Fibroblast of upper back skin (primary cell): ENCODE measurements at places on chromosomes 16 and 17.

DNA sequence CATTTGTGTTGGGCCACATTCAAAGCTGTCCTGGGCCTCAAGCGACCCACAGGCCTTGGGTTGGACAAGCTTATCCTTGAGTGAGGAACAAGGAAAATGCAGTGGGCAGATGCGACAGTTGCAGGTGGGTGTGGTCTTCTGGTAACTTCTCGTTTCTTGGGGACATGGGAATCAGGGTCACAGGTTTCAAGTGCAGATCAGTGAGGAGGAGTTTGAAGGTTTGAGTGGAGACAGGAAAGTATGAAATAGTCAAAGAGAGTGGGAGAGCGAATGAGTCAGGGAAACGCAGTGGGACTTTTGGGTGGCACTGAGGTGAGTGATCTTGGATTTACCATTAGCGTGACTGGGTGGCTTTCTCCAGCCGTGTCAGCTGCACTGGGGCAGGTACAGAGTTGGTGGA lies 15.4 kb upstream of the CCL22 start:
- DNase-seq = no peak

DNA sequence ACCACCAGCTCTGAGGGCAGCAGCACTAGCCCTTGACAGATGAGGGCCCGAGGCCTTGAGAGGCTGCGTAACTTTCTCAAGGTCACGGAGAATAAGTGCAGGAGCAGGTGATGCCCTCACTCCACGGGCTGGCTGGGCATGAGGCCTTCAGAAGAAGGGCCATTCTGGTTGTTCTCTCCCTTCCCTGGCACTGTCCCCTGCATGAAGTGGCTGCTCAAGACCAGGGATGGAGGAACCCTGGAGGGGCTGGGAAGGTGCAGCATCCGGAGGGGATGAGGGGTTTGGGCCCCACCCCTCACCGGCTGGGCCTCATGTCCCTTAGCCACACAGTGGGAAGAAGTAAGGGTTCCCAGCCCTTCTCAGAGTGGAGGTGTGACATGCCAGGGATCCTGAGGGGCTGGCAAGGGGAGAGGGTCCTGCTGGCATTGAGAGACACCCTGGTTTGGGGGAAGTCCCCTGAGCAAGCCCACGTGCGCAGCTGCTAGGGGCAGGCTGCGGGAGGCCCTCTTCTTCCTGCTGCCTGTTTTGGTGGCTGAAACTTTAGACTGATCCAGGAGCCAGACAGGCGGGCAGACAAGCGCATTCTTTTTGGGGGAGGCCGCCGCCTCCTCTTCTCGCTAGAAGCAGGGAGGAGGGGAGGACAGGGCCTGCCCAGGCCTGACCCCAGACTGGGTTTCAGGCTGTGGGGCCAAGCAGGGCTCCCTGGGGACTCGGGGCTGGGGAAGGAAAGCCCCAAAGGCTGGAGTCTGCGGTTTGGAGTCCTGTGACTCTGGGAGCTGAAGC lies 74.0 kb downstream of the N4BP1 start:
- DNase-seq = peak; percentile 86

DNA sequence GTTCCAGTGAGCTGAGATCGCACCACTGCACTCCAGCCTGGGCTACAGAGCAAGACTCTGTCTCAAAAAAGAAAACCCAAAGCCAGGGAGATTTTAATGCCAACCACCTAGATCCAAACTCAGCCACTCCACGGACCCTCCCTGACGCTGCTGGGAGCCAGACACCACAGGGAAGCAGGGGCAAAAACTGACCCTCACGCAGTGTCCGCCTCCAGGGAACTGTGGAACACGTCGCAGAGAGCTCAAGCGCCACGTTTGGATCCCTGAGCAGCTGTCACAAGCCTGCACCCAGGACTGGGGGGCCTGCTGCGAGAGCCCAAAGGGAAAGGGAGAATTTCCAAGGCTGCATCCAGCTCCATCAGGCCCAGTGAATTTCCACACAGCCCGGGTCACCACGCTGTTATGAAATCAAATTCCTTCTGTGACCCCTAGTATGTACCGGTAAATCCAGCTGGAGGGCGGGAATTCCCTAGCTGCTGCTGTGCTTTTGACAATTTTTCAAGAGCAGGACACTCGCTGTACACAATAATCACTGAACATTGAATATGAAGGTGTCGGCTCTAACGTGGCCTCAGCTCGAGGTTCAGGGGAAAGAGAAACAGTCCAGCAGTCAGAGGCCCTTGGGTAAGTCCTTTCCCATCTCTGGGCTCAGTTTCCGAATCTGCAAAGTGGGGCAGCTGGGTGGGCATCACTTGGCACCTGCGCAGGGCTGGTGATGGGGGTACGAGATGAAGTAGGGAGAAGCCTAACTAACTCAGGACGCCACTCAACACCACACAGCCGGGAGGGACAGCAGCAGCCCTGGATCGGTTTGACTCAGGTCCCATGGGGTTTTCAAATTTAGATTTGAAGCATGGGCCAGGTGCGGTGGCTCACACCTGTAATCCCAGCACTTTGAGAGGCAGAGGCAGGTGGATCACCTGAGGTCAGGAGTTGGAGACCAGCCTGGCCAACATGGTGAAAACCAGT lies 8.6 kb downstream of the CARHSP1 start:
- DNase-seq = peak; percentile 44

DNA sequence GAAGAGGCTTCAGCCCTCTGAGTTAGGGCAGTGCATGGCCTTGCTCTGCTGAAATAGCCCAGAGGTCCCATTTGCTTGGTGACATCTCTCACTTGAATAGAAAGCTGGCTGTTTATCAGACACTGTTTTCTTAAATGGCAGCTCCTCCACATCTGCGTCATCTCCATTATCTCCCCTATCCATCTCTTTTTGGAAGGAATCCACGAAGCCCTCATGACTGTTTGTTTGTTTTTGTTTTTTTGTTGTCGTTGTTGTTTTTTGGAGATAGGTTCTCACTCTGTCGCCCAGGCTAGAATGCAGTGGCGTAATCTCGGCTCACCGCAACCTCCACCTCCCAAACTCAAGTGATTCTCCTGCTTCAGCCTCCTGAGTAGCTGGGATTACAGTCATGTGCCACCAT lies 16.6 kb downstream of the NAA60 start:
- no peak for DNase-seq

DNA sequence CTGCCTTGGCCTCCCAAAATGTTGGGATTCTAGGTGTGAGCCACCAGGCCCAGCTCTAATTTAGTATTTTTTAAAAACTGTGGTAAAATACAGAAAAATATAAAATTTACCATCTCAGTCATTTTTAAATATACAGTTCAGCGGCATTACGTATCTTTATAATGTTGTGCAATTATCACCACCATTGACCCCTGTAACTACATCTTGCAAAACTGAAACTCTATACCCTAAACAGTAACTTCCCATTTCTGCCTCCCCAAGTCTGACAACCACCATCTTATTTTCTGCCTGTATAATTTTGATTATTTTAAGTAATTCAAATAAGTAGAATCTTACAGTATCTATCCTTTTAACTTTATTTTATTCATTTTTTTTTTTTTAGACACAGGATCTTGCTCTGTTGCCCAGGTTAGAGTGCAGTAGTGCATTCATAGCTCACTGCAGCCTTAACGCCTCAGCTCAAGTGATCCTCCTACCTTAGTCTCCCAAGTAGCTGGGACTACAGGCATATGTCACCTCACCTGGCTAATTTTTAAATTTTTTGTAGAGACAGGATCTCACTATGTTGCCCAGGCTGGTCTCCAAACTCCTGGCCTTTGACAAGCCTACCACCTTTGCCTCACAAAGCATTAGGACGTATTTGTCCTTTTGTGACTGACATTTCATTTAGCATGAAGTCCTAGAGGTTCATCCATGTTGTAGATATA lies 10.9 kb upstream of the GGA2 start:
- no peak for DNase-seq

DNA sequence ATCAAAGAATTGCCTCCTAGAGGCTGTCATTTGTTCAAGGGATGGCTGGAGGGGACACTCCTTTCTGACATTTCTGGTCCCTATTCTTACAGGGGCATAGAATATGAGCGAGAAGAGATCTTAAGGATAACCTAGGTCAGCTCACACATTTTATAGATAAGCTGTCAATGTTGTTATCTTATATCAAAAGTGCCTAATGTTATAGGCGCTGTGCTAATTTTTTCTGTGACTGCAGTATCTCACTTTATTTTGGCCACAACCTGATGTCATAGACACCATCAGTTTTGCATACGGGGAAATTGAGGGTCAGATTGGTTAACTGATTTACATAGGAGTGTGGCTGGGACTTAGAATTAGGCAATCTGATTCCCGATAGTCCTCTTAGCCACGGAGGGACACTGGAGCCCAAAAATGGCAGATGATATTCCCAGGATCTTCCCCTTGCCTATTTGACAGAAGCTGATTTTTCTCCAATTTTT lies 1.2 kb downstream of the CPD start:
- DNase-seq = no peak

- no peak for DNase-seq
Measured at GRCh38 chr16:77684181-77684526, 38.2 kb upstream of the NUDT7 start.
